Caco-2 (cell line): ENCODE measurements at places on chromosomes 6 and 20. TPM values are rescaled to one million over a fixed set of nuclear protein-coding genes. Genes with fewer than 3 reads are reported as not detected.

- no peak for DNase-seq
Observed at GRCh38 chr6:170101281-170102035, 189.4 kb downstream of the DLL1 start.

GRCh38 chr6:100553243-100553642, 88.5 kb upstream of the SIM1 start:
- DNase-seq: no peak

DNA sequence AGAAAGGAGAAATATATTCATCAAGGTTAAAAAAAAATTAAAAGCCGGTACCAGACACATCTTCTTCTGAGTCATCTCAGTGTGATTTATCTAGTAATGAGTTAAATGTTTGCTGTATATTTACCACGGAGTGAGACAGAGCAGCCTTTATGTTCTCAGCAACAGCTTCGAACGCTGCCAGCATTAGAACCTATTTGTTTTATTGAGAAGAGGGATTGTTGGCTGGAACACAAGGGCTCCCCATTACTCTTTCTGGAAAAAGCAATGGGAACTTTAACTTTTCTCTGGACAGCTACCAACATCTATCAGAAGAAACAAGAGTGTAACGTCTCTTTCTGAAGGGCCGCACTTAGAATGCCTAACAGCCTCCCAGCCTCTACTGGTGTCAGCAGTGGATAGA, 105.3 kb upstream of the TAB2 start:
- no peak for DNase-seq

- no peak for DNase-seq
Observed at GRCh38 chr6:129104131-129104530, 221.2 kb downstream of the LAMA2 start.

DNA sequence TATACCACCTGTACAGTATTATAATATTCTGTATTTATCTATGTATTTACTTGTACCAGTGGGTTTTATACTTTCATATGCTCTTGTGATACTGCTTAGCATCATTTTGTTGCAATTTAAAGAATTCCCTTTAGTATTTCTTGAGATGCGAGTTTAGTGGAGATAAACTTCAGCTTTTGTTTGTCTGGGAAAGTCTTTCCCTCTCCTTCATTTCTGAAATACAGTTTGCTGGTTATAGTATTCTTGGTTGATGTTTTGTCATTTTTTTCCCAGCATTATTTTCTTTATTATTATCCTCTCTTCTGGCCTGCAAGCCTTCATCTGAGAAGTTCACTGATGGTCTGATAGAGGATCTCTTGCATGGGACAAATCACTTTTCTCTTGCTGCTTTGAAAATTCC, 136.6 kb upstream of the MCHR2 start:
- DNase-seq: no peak

DNA sequence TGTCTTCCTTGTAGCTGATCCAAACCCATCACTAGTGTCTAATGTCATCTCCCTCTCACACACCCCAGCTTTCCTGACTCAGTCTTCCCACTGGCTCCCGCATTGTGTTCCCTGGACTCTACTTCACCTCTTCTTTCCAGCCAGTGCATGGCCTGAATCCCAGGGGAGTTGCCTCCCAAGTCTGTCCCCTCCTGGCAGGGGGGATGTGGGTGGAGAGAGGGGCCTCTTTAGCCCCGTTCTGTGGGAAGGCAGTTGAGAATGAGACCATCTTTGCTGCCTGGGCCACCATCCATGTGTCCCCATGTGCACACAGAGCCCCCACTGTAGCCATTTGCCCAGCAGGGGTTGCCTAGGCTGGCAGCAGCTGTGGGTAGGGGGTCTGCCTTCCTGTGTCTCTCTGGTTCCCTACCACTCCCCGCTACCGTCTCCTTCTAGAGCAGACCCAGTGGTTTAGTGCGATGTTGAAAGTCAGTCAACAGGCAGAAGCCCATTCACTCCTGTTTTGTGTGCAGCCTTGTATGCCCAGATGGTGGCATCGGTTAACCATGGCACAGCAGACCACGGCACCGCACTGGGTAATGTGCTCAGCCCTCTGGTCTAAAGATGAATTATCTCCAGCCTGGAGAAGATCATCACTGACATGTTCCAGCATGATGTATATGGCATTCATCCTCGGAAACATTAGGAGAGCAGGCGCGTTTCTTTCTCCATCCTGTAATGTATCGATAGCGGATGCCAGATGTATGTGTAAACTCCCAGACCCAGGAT, 178.8 kb upstream of the SNX9 start:
- no peak for DNase-seq

- no peak for DNase-seq
Observed at GRCh38 chr6:7269816-7270215, 43.2 kb downstream of the SSR1 start.

DNA sequence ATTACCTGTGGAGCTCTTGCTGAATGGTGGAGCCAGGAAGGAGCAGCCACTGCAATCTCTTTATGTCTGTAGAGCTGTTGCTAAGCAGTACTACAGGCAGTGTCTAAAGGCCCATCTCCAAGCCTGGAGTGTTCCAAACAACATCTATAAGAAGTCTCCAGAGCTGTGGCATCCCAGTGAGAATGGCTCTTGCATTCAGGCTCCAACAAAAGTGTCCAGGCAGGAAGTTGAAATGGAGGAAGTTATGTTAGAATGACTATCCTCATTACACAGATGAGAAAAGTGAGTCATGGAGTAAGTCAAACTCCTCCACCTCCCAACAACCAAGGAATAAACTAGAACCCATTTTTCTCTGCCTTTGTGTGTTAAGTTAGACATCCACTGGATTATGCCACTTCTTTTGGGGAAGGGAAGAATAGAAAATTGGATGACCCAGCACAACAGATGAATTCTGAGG, 288.5 kb upstream of the STXBP5 start:
- DNase-seq: no peak

The RUNX2 gene
- total RNA-seq: not detected in 2 replicates
